ENCODE measurements at places on chromosomes 3 and 15.

- DNase-seq, result no peak
Measured at GRCh38 chr3:195003893-195004289, 267.1 kb downstream of the XXYLT1 start.

GRCh38 chr3:155217591-155217990, 75.9 kb downstream of the STRIT1 start:
- no peak for DNase-seq

GRCh38 chr15:70507772-70508371, 255.5 kb downstream of the UACA start:
- peak; percentile 3 for DNase-seq

DNA sequence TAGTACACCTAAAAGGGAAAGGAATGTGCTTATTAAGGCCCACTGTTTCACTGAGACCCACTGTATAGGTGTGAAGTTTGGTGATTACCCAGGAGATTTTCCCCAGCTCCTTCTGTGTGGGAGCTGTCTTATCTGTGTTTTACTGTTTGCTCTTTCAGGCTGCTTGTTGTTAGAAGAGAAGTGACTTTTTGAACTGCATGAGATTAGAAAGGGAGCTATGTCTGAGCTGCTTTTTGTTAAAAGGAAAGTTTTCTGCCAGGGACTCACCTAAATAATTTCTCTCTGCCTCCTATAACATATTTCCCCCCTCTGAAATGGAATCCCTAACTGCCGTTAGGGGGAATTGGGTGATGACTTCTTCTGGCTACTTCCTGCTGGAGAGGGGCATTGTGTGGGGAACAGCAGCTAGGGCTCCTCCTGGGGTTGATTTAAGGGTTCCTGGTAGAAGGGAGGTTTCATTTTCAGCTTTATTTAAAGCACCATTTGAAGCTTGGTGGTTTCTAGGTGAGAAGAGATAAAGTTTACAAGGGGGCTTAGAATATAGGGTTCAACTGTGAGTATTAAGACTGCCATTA, 77.1 kb upstream of the ATP11B start:
- DNase-seq, result no peak

GRCh38 chr3:149585401-149585726, 72.5 kb downstream of the WWTR1 start:
- DNase-seq, result no peak

- DNase-seq, result no peak
Measured at GRCh38 chr3:140441006-140441405, 236.9 kb upstream of the TRIM42 start.

DNA sequence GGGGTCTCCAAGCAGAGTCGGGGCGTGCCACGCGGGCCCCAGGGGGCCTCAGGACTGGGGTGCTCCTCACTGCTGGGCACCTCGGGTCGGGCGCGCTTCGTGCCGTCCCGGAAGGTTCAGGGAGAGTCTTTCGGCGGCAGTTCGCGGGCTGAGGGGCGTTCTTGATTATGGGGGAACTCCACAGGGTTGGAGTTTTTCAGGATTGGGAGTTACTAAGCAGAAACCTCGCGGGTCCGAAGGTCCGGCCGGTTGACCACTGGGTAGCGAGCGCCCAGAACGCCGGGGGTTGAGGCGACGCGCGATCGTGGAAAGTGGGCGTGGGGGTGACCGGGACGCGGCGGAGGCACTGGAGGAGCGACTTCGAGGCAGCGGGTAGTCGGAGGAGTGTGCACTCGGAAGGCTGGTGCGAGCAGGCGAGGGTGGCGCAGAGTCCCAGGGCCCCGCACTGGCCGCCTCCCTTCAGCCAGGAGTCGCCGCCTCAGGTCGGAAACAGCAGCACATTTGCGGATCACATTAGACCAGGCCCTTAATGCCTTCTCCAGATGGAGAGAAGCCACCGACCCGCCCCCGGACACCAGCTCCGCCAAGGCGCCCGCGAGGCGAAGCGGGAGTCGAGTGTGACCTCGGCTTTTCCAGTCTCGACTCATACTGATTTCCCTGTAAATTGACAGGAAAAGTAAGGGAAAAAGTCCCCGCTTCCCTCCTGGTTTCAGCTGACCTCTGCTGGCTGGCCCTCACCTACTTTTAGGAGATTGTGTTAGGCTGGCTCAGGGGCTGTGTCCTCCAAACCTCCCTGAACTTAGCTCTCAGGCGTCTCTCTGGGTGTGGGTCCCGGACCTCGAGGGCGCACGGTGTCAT, 685 bp downstream of the ADAMTSL3 start:
- no peak for DNase-seq

DNA sequence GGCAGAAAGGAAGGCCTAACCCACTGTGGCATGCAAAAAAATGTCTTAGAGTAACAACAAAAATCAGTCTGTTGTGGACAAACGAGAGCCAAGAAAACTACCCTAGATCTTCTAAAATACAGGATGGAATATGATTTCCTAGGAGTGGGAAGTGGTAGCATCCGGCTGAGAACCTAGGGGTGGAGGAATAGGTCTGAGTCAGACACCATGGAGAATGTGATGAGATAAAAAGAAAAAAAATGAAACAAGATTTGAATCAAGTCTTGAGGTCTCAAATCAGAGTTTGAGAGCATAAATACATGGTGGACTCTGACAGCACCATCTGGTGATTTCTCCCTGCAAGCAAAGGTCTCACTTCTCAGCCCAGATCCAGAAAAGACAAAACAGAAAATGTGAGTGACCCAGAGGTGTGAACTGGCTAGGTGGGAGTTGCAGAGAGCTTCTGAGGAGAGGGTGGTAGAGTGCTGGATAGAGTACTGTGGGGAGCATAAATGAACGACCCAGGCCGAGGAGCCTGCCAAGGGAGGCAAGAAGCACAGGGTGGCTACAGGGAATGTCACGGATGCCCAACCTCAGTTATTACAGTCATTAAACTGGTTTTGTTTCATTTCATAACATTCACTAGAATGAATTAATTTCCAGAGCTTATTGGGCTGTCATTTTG, 27.6 kb upstream of the VEPH1 start:
- no peak for DNase-seq

DNA sequence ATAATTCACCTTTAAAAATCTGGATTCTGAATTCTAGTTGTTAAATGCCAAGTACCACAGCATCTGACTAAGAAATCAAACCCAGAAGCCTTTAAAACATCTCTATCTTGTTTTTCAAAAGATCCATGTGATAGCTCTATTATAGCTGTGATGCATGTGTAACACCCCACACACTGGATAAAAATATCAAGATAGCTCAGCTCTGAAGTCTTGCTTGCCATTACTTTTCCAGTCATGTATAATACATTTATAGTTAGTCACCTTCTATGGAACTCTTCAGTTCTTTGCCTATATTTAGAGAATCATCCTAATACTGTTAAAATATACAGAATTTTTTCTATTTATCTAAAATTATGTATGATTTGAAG, 11.6 kb downstream of the ARPP19 start:
- DNase-seq, result no peak

- no peak for DNase-seq
Measured at GRCh38 chr3:27289769-27290413, 79.3 kb downstream of the NEK10 start.

DNA sequence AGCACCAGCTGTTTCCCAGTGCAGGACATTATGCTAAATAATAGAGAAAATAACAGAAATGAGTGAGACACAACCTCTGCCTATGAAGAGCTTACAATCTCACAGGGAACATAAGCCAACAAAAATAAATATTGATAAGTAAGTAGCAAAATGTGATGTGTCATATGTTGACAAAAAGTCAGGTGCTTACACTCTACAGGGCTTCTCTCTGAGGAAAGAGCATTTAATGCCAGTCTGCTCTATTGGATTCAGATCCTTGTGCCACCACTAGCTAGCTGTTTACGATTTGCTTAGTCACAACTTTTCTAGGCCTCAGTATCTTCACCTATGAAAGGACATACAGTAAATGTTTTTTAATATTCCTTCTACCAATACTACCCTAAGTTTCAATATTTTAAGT, 500.9 kb upstream of the NAALADL2 start:
- no peak for DNase-seq

GRCh38 chr15:70703096-70703878, 60.1 kb downstream of the UACA start:
- no peak for DNase-seq

DNA sequence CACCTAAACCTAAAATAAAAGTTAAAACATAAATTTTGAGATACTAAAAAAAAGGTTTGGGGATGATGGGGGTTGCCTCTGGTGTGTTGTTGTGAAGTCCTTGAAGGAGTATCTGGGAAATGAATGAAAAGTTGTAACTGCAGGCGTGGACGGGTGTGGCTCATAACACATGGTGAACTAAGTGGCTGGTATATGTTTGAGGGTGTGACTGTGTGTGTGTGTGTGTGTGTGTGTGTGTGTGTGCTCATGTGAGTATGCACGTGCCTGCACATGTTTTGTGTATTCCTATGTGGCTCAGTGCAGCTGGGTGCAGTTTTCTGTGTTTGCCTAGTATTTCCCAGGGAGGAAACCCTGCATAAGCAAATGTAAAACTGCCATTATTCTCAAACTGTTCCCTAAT, 229.9 kb upstream of the TRIM42 start:
- DNase-seq, result no peak

DNA sequence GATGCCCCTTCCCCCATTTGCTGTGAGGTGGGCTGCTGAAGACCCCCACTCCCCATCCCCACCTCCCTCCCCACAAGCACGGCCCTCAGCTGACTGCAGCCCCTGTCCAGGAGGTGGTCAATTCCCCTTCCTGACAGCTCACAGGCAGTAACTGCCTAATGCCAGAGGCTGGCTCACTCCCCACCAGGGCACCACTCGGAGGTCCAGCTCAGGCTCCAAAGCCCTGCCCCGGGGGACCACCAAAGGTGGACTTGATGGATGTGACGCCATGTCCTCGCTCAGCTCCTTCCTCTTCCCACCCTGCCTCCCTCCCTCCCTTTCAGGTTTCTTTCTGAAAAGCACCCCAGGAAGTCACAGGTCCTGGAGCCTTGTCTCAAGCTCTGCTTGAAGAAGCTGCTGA, 82.8 kb downstream of the MEGF11 start:
- DNase-seq, result no peak

DNA sequence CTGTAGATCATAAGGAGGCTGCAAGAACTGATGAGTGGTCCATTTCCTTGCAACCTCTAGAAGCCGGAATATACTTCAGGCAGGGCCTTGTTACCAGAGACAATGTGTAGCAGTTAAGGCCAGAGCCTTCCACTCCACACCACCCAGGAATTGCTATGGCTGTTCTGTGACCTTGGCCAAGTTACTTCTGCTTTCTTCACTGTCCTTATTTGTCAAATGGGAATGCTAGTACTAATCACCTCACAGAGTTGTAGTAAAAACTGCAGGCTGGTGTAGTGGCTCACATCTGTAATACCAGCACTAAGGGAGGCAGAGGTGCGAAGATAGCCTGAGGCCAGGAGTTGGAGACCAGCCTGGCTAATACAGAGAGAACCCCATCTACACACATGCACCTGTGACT, 28.7 kb upstream of the RPN1 start:
- DNase-seq, result no peak

GRCh38 chr3:15690230-15690629, 88.7 kb downstream of the BTD start:
- no peak for DNase-seq

GRCh38 chr15:66679061-66679656, 22.9 kb upstream of the SMAD6 start:
- DNase-seq, result no peak

DNA sequence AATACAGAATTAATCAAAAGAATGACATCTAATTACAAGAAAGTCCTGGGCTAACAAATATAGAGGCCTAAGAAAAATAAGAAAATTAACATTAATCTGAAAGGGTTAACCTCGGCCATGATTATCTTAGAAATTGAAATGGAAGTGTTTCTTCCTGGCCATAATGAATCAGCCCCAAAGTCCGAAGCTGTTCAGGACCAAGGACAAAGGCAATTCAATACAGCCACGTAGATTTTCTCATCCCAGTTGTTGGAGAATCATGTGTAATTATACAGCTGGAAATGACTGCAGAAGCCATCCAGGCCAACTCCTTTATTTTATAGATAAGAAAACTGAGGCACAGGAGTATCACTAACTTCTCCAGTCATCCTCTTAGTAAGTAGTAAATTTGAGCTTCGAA, 38.0 kb upstream of the GBE1 start:
- no peak for DNase-seq

DNA sequence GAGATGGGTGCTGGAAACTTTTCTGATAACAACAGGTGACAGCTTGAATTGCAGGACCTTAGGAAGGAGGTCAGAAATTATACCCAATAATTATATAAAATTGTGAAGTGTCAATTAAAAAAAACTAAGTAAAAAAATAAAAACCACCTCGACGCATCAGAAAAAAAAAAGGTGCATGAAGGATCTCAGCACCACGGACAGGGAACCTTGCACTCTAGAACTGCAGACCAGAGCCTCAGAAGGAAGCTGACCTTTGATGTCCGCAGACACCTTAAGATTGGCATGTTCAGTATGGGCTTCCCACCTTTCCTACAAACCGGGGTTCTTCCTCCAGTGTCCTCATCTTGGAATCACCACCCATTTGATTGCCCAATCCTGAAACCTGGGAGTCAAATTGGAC, 60.9 kb downstream of the SCN10A start:
- DNase-seq, result no peak

- no peak for DNase-seq
Measured at GRCh38 chr3:134299185-134299887, 48.7 kb upstream of the RYK start.

GRCh38 chr15:73807865-73808264, 54.7 kb upstream of the INSYN1 start:
- DNase-seq, result no peak

DNA sequence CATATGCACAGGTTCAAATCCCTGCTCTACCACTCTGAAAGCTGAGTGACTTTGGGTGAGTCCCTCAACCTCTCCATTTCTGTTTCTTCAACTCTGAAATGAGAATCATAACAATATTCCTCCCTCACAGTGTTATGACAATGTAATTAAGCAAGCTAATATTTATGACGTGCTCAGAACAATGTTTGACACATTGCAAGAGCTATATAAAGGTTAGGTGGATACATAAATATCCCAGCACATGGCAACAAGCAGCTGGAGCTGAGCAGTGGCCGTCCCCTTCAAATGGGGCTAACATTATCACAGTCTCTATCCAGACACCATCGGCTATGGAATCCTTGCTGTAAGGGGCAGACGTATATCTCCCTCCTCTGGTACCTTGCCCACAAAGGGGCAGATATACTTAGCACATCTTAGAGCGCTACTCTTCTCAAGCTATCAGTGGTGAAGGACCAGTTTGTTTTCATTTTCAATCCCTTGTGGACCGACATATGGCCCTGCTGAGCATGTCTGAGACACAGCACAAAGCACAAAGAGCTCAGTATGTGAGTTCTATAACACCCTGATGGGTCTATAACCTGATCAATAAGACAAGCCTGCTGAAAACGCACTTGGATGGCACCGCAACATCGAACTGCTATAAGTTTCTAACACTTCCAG, 80.9 kb downstream of the PRICKLE2 start:
- no peak for DNase-seq

GRCh38 chr15:27705056-27705455, 394.1 kb downstream of the OCA2 start:
- DNase-seq, result no peak

Measured in SHP77 treated with DMSO at 0.1 percent for 48 hours (cell line).